Stimulated activated CD4-positive, alpha-beta T cell treated with anti-CD3 and anti-CD28 coated beads, Interleukin-12 subunit alpha, Interleukin-12 subunit beta, amount 100 ng/mL, for 24 hours (primary cell): ENCODE measurements at places on chromosomes 3 and 15.

DNA sequence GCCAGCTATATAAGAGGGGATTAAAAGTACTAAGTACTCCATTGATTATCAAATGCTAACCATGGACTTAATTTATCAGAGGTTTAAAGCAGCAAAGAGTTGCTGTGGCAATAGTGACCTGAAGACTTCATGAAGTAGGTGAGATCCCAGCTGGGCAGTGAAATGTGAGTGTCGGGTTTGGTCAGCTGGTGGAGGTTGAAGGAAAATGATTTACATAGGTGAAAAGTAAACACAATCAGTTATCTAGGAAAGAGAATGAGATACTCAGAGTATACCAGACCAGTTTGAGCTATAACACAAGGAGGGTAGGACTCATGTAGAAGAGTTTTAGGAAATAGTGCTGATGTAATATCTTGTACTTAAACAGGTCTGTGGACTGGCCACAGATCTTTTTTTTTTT, 16.5 kb upstream of the FBXO22 start:
- DNase-seq: no peak

DNA sequence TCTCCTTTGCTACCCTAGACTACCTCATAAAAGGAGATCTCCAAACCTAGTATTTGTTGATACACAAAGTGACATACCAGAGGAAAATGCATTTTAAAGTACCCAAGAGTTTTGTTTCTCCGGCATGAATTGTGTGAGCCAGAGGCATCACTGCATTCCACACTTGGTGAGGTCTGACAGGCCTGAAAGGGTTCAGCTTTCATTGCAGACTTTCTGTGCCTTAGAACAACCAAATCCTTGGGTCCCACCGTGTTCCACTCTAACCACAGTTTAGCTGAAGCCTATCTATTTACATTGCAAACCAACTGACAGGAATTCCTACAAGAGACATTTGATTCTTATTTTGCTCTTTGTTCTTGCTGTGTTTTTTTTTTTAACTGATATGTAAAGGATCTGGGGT, 21.0 kb upstream of the EID1 start:
- DNase-seq: no peak

DNA sequence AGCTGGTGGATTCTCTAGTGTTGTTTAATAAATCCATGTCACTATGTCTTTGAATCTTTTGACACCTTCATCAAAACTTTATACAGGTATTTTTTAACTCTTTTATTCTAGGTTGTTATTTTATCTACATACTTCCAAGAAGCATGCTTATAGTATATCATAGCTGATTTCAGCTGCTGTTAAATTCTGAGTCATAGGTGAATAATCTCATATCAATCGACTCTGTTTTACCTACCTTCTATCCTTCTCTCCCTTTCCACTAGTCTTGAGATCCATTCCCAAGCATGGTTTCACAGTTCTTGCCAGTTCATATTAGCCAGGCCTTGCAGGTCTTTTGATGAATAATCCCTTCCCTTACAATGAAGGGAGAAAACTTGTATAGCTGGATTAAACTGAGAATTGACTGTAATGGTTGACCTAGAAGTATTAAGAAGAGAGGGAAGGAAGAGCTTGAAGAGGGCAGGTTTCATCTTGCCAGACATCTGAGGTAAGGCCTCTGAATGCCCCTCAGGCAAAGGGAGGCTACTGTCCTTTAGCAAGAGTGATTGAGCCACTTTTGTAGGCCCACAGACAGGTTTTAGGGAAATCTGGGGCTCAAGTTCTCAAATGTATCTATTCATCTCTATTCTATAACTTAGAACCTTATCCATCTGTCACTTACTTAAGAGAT, 146.4 kb downstream of the EPHA6 start:
- no peak for DNase-seq

- DNase-seq: no peak
Observed at GRCh38 chr3:52712291-52713212, 6.6 kb downstream of the SPCS1 start.

DNA sequence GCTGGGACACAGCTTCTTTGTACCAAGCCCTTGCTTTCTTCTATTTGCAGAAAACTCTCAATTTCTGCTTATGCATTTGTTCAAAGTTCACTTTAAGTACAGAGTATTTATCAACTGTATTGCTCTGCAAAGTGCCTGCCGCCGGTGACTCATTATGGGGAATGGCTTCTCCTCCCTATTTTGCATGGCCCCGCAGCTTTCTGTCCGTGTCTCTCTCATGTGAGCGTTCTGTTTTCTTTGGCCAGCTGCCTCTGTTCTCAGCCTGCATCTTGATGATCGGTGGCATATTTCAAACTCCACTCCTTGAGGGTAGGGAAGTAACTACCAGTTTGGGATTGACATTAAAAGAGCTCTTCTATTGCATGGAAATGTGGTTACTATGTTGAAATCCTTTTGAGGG, 28.6 kb upstream of the ST8SIA2 start:
- no peak for DNase-seq

- DNase-seq: no peak
Observed at GRCh38 chr15:84805221-84805620, 11.9 kb upstream of the ALPK3 start.

- no peak for DNase-seq
Observed at GRCh38 chr3:122227036-122227781, 43.7 kb downstream of the CASR start.

GRCh38 chr15:61038387-61038786, 190.7 kb downstream of the RORA start:
- DNase-seq: no peak

GRCh38 chr15:70257573-70258248, 160.0 kb upstream of the TLE3 start:
- DNase-seq: no peak
